ENCODE measurements at places on chromosomes 1 and 21.

- DNase-seq, result no peak
These were observed at the start of gene PM20D1 for GRCh38 chr1:205849619-205850355. TSS of gene PM20D1 (minus strand) at chr1:205850132. CDS start at chr1:205850072, 60 bp downstream.

GRCh38 chr1:182304218-182304617, 87.4 kb downstream of the GLUL start:
- no peak for DNase-seq

GRCh38 chr1:27403065-27403726, 10.8 kb downstream of the GPR3 start:
- no peak for DNase-seq

DNA sequence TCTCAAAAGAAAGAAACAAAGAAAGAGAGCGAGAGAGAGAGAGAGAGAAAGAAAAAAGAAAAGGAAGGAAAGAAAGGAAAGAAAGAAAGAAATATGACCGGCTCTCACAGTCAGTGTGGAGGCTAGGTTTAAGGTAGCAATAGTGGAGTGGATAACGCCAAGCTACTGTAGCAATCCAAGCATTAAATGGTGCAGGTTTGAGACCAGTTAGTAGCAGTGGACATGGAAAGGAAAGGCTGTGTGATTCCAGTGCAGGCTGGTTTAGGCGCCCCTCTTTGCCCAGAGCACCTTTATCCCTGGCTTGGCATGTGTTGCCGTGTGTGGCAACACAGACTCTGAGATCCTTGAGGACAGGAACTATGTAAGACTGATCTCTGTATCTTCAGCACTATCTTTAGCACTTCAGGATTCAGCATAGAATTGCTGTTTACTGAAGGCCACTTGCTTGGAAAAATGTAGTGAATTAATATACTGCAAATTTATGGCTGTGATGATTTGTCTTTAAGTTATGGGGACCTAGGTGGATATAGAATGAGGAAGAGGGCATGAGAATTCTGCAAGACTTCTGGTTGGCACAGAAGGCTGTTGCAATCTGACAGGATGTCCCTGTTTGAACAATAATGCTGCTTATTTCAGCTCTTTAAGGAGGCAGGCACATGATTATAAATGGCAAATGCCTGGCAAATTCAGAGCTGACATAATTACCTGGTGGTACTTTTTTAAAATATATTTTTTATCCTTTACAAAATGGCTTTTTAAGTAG, 10.8 kb upstream of the OSBPL9 start:
- DNase-seq, result no peak

- DNase-seq, result no peak
These were observed 704.5 kb upstream of the B3GALT2 start for GRCh38 chr1:193890935-193891334.

- no peak for DNase-seq
These were observed 590.6 kb downstream of the NUF2 start for GRCh38 chr1:163912170-163912884.

DNA sequence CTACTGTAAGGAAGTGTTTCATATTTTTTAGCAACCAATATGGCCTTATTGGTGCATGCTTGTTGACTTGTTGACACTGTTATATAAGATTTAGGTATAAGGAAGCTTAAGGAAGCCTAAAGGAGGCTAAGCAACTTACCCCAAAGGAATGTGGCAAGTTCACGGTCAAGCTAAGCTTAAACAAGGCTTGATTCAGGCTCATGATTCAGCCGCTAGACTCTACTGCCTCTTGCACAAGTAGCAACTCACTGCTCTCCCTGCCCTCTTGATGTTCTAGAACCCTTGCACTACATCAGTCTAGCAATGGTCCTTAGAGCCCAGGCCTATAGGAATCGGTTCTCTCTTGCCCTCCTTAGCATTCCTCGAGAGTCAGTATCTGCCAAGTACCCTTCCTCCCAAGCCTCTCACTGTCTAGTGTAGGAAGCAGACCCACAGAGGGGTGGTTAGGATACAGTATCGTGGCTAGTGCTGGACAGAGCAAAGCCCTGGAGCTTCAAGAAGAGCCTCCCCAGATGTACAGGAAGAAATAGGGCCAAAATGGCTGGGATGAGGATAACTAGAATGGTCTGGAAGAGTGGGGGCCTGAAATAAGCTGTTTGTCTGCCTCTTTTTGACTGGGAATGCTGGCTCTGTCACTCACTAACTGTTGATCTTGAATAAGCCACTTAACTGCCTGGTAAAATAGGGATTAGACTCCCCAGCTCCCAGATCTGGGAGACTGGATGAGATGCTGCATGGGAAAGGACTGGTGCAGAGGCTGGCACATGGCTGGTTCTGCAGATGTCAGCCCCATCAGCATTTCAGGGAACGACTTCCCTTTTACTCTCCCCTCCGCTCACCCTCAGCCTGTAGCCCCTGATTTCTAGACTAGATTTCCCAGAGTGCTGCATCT, 122.2 kb downstream of the NAV1 start:
- no peak for DNase-seq

DNA sequence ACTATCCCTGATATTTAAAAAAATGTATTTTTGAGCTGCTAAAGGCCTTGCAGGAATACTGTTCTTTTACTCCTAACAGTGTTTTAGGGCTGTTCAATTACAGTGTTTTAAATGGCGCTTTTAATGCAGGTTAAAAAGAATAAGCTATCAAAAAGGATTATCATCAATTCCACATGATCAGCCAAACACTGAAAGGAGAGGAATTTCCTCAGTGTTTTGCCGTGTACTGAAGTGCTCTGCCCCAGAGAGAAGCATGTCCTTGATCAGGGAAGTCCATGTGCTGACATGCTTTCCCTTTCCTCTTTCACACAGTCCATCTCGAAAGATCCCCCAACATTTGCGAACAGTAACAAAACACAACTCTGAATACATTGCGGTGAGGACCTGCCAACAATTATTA, 3.3 kb downstream of the CFAP298 start:
- no peak for DNase-seq

GRCh38 chr1:245197911-245198379, 43.2 kb downstream of the KIF26B start:
- DNase-seq, result no peak

GRCh38 chr1:168894397-168894903, 165.4 kb upstream of the DPT start:
- DNase-seq, result no peak

GRCh38 chr1:198922638-198923430, 284.0 kb downstream of the PTPRC start:
- no peak for DNase-seq

GRCh38 chr1:16114527-16115467, 41.1 kb downstream of the EPHA2 start:
- DNase-seq, result no peak

- no peak for DNase-seq
These were observed 18.6 kb downstream of the NAV1 start for GRCh38 chr1:201557572-201557958.

DNA sequence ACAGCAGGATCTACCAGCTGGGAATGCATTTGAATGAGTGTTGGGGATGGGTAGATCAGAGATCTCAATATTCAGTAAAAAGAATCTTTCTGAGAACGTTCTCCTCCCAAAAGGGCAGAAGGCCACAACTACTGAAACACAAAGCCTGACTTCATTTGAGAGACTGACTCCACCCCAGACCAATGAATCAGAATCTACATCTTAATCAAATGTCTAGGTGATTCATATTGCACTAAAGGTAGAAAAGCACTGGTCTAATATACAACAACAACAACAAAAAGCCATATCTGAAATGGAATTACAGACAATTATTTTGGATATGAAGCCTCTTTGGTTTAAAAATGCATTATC, 123.9 kb downstream of the SMYD3 start:
- no peak for DNase-seq

GRCh38 chr1:7541629-7542028, 229.5 kb upstream of the VAMP3 start:
- no peak for DNase-seq

GRCh38 chr1:100955322-100955721, 59.4 kb downstream of the SLC30A7 start:
- DNase-seq, result no peak

GRCh38 chr1:167629681-167630567, at the start of gene RCSD1:
TSS of gene RCSD1 (plus strand) at chr1:167630232. CDS start at chr1:167630424, 192 bp downstream.
- DNase-seq, result no peak

- peak; percentile 15 for DNase-seq
These were observed 21.5 kb downstream of the STPG1 start for GRCh38 chr1:24391882-24392603.

DNA sequence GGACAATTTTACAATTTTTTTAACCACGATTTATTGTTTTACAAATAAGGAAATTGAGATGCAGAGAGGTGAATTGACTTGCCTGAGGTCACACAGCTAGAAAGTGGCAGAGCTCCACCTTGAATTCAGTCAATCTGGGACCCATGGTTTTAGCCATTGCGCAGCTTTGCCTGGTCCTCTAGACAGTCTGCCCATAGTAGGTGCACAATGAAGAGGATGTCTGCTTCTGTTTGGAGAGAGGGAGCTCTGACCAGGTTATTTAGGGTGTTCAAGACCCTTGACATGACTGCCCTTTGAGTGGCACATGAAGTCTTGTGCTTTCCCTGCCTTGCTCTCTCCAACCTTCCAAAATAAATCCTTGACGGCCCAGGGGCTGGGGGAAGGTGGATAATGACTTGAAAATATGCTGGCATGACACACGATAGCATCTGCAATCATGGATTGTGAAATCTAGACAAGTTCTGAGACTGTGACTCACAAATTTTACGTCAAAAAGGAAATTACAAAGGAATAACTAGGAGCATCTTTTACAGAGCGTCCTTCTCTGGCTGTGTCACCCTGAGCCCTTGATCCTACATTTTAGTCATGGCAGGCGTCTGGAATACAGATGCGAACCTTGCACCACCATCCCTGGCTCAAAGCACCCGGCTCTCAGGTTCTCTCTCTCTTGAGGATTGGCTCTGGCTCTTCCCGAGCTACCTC, 26.2 kb upstream of the ID3 start:
- no peak for DNase-seq

DNA sequence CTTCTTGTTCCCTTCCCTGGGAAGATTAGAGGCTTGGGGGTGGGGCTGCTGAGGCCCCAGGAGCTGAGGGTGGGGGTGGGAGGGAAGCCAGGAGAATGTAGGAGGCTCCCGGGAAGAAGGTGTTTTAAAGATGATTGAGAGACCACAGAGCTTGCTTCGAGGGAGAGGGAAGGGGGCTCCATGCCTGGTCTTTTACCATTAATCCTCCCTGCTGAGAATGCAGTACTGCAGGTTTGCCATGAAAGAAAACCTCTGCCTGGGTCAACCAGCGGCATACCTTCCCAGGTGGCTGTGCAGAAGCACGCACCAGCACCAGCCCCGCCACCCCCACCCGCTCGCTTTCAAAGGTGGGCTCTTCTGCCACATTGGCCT, 15.4 kb downstream of the ABCA4 start:
- no peak for DNase-seq

- no peak for DNase-seq
These were observed 22.9 kb upstream of the PLEKHO1 start for GRCh38 chr1:150126811-150127210.

GRCh38 chr1:28129150-28129549, 40.7 kb upstream of the EYA3 start:
- no peak for DNase-seq

GRCh38 chr1:62240651-62241370, 46.2 kb downstream of the L1TD1 start:
- DNase-seq, result no peak

DNA sequence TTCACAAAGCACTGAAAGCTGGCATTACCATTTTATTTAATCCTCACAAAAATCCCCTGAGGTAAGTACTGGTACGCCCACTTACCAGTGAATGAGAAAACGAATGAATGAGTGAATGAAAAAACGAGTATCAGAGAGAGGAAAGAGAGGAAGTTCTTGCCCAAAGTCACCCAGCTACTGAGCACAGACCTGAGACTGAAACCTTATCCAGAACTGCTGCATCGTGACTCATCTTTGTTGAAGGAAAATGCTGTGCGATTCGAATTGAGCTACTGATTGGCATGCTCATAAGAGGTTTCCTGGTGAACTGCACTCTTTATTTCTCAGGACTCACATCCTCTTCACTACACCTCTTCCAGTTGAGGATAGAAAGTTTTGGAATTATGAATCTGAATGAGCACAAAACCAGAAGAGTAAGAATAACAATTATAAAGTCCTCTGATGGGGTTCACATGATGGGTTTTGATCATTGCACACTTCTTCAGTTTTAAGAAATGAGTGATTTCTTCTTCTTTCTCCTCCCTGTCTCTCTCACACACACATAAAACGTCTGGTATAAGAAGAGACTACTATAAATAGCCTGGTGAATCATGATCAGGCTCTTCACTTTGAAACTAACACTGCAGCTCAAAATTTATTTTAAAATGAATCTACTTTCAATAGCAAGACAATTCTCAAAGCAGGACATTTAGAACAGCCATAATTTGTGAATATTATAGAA, 32.1 kb downstream of the IL12RB2 start:
- DNase-seq, result no peak

DNA sequence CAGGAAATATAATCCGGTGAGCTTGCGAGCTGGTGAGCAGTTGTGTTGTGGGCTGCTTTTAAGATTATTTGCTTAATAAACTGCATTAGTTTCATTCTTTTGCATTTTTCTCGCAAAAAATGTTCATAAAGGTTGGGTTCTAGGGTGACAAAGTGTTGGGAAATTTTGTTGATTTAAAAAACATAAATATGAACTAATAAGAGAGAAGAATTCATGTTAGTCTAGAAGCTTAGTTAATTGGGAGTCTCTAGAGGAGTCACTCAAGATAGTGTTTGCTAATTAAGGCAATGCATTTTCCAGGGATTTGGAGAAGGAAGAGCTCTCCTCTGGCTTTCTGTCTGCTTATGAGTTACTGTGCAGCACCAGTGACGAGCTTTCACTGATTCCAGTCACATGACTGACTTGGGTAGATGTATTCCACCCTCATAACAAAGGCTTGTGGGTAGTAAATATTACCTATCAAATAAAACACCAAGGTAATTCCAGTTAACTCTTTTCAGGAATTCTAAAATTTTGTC, 417.0 kb downstream of the PTBP2 start:
- no peak for DNase-seq

GRCh38 chr1:54200519-54200997, 591 bp downstream of the MRPL37 start:
- DNase-seq, result no peak

DNA sequence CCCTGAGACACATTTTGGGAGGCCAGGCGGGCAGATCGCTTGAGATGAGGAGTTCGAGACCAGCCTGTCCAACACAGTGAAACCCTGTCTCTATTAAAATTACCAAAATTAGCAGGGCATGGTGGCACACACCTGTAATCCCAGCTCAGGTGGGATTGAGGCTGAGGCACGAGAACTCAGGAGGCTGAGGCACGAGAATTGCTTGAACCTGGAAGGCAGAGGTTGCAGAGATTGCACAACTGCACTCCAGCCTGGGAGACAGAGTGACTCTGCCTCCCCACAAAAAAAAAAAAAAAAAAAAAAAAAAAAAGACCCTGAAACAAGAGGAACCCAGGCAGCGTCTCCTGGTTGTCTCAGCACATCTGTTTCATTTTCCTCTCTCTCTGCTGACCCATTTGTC, 24.2 kb downstream of the PGM1 start:
- no peak for DNase-seq
